ENCODE measurements at places on chromosomes 2 and 18. TPM values are rescaled to one million over a fixed set of nuclear protein-coding genes. Genes with fewer than 3 reads are reported as not detected.

GRCh38 chr2:26456440-26457250, 21.3 kb downstream of the OTOF start:
- DNase-seq: no peak

GRCh38 chr18:23800902-23801301, 111.6 kb downstream of the LAMA3 start:
- no peak for DNase-seq

GRCh38 chr2:7758073-7758759, 841.0 kb downstream of the RNF144A start:
- DNase-seq: no peak

DNA sequence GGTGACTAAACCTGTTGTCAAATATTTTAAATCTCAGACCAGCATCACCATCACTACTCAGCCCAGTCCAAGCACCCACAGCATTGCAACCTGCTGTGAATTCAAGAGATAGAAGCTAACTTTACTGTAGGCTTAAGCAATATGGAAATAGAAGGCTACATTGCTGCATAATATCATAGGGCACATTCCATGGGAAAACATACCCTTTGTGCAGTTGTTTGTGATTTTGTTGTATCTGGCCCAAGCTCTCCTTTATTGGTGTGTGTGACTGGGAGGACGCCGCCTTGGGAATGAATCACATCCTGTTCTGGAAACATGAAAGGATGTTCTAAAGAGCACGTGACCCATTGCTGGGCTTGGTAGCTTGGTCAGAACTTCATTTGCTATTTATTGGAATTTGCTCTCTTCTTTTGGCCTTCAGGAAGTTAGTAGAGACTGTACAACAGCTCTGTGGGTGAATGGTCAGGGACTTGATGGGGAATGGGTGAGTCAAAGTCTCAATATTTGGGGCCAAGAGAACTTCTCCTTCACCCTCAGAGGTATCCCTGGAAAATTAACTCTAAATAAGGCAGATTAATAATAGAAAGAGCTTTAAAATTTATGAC, 106.8 kb upstream of the SERPINE2 start:
- DNase-seq: no peak

The DNAH6 gene
- total RNA-seq: 1.9 TPM

The STARD7 gene
- total RNA-seq: 84.9 TPM

The EMILIN1 gene
- 0.33 TPM for total RNA-seq

DNA sequence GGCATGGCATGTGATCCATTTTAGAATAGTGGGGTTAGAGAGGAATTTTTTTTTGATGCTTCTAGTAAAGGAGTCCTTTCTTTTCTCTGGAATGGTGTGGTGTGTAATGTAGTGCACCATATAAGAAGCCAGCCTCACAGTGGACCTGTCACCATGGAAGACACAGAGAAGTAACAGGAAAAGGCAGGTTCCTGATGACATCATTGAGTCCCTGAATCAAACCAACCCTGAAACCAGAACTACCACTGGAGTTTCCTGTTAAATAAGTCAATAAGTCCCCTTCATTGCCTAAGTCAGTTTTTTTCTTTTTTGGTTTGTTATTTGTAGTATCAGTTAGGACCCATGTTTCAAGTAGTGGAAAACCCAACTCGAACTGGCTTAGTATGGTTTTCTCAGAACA, 11.9 kb downstream of the ADCYAP1 start:
- DNase-seq: no peak

The VSNL1 gene
- not detected for total RNA-seq

DNA sequence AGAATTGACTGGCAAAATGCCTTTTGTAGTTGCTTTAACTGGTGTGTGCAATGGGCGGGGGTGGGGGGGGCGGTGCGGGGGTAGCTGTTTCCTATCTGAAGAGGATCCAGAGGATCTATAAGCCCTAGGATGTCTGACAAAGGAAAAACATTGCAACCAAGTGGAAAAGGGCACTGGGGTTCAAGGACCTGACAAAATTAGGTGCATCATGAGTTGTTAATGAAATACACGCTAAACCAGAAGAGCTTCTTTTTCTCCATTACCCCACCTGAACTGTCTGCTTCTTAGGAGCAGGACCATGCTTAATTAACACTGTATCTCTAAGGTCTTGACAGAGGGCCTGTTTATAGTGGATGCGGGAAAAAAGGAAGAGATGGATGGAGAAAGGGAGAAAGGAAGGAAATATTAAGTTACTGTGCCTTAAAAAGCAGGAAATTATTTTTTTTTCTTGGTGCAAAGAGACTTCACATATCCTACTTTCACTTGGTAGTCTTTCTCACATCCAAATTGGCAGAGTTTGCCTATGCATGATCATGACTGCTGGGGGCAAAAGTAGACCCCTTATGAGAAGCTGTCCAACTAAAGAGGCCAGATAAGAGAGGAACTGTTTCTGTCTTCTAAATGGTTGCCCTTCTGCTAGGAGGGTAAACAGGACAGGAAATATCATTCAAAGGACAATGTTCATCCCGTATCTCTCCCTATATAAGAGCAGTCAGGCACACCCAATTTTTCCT, 4.6 kb downstream of the RND3 start:
- DNase-seq: no peak

DNA sequence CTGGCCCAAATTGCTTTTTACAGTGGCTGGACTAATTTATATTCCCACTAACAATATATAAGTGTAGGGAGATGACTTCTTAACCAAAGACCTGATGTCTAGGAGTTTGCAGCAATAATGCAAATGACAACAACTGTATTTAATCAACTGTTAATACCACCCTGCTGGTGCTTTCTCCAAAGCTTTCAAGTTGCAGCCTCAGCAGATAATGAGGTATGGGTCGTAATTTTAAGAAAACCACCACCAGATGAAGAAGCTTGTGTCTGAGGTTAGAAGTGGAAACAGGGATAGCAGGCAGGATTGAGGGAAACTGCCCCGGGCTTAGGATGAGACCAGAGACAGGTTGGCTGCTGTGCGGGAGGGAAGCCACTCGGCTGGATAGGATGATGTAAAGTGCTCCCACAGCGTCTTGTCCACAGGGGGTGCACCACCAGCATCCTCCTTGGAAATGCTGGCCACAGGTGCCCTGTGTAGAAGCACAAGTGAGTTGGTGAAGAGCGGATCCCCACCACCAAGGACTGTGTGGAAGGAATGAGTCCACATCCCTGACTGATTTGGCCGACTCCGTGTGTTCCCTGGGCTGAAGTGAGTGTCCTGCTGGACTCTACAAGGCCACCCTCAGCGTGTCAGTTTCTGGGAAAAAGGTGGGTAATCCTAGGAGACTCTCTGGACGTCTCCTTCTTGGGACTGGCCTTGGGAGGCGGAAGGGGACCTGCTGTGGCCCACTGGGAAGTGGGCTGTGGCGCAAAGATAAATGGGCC, 76.1 kb upstream of the SMAD2 start:
- DNase-seq: no peak

DNA sequence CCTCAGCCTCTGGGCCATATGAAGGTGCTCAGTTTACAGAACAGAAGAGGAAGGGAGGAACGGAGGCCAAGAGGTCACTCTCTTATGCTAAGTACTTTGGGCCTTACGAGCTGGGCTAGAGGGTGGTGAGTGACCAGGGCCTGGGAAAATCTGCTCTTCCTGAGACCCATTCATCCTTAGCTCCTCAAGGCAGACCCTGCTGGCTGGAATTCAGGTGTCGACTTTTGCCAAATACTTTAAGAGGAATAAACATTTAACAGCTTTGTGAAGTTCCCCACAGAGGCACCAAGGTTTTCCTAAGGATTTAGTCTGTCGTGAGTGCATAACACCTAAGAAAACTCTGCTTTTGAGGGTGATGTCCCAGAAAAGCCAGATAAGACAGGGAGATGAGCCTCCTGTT, 129.7 kb upstream of the SIX2 start:
- no peak for DNase-seq

- no peak for DNase-seq
Observed at GRCh38 chr2:11562011-11562410, 28.2 kb downstream of the GREB1 start.

DNA sequence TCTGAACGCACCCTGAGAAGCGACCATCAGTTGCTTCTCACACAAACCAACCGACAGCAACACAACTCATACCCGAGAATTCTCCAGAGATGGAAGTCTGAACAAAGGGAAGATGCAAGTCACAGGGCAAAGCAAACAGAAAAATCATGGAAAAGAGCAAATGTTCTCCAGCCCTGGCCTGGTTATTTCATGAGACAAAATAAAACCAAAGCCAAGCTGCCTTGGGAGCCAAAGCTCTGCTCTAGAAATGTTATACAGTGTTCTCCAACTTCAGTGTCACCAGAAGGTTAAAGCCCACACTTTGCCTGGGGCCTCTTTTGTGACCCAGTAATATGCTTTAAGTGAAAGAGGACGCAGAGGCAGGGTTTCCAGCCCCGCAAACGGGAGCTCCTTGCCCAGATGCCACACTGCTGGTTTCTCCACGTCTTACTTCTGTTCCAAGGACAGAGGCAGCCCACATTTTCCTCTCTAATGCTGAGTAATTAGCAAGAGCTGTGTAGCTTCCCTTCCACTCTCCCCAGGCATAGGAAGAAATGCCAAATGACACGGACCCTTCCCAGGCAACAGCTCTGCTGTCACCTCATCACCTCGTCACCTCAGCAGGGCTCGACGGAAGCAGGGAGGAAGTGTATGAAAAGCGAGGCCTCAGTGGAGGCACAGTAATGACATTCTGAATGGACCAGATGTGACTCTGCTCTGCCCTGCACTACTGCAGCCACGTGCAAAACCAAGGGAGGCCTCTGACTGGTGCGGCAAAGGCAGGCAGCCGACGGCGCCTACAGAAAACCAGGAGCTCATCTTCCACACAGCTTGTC, 64.7 kb downstream of the FBXO15 start:
- peak; percentile 6 for DNase-seq

The ANO7 gene
- total RNA-seq: 0.53 TPM

The SERPINB3 gene
- not detected for total RNA-seq

The NFATC1 gene
- total RNA-seq: 64.3 TPM

Data from CD4-positive, alpha-beta memory T cell (primary cell).